Activated T-helper 2 cell treated with anti-CD3 and anti-CD28 coated beads, Interferon-gamma antibody, Interleukin-2, Interleukin-4, amounts not matched to agents 10 μg/mL and 5 μg/mL and 100 μg/mL, durations not matched to agents 14 hours and 24 hours and 36 hours (primary cell): ENCODE measurements at places on chromosomes 6 and 20. TPM values are rescaled to one million over a fixed set of nuclear protein-coding genes. Genes with fewer than 3 reads are reported as not detected.

RAET1E gene
- not detected in 2 replicates for total RNA-seq

OR2J3 gene
- not detected in 2 replicates for total RNA-seq

SLC17A2 gene
- 0.41 and 0.55 TPM in 2 replicates for total RNA-seq

BNIP5 gene
- not detected in 2 replicates for total RNA-seq
